ENCODE measurements at places on chromosomes 2 and 18. TPM values are rescaled to one million over a fixed set of nuclear protein-coding genes. Genes with fewer than 3 reads are reported as not detected.

DNA sequence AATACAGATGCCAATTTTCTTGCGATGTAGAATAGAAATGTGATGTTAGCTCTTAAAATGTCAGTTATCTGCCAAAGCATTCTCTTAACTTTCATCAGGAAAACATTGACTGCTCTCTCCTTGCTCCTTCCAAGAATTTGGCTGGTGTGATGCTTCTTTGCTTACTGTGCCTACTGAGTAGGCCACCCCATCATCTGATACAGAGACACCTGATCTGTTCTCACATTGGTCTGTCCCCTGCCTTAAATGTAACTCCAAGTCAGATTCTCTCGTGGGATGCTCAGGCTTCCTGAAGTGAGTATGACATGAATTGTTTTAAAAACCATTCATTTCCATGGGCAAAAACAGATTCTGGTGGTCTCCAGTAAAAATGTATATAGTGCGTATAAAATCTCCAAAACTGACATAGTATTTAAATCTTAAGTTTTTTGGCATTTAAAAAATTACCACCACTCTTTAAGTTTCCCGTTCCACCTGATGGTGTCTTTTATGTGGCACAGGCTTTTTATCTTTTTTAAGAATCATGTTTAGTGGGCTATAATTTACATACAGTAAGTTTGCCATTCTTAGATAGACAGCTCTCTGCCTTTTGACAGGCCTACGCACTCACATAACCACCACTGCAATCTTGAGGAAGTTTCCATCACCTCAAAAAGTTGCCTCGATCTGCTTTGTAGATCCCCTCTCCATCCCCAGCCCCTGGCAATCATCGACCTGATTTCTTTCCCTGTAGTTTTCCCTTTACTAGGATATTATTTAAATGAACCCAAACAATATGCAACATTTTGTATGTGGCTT lies 36.6 kb downstream of the UBE2F start:
- no peak for DNase-seq

DNA sequence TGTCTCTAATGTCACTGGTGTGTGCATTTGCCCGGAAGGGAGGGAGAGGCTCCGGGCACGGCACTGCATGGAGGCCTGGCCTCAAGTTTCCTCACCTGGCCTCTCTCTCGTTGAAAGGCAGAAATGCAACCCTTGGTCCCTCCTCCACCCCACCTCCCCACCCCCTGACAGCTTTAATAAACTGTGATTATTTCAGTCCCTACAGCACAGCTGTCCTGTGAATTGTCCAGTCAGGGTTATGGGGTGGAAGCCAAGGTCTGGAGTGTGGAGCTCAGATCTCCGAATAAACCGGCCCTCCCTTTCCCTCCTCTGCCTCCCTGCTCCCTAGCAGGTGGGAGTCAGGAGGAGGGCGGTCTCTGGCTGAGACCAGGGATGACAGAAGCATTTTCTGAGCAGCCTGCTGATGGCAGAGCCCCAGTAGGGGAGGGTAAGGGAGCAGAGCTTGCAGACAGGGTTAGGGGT lies 199.2 kb upstream of the SMAD2 start:
- no peak for DNase-seq

DNA sequence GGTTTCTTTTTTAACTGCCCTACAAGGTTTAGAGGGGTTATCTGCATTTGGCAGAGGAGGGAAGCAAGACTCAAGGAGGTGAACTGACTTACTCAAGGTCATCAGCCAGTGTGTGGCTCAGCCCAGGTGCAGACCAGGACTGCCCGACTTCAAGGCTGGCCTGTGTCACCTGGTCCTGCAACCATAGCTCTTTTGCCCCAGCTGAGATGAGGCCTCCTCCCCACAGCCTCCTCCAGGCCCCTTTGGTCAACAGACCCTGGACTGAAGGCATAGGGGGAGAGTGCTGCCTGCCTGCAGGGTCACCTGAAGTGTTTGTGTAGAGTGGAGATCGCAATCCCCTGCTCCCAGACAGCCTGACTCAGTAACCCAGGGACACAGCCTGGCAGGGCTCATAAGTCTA lies 168.5 kb upstream of the GLI2 start:
- DNase-seq, result no peak

- DNase-seq, result no peak
Measured at GRCh38 chr2:232287316-232287715, 91.2 kb upstream of the ALPP start.

DNA sequence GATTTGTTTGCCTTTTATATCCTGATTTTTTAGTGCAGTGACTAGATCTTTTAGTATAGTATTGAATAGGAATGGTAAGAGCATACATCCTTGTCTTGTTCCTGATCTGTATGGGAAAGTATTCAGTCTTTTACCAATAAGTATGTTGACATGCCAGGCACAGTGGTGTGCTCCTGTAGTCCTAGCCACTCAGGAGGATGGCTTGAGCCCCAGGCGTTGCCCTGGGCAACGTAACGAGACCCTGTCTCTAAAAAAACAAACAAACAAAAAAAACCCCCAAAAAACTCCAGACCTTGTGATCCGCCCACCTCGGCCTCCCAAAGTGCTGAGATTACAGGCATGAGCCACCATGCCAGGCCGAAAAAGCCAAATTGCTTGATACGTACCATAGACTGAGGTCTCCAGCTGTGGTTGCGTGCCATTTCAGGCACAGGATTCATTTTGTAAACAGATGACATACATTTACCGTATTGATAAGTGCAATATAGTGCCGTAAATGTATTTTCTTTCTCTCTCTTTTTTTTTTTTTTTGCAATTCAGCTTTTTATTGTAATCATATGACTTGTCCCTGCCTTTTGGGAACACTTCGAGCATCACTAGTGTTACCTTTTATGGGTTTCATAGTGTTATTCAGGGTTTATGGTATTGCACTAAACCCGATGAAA lies 18.5 kb downstream of the BIRC6 start:
- no peak for DNase-seq

DNA sequence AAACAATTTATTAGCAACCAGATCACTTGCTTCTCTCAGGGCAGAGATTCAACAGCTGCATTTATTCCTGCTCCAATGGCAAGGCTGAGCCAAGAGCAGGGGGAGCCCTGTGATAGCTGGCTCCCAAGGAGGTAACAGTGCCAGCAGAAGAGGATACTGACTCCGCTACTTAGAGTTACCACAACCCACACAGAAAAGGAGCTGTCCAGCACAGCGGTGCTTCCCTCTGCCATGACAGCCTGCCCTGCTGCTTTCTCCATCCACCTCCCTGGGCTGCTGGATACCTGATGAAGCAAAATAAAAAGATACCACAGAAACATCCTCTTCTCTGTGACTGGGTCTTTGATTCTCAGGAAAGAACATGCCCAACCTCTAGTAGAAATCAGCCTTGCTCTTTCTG lies 467.2 kb downstream of the LRRTM4 start:
- DNase-seq, result no peak

GRCh38 chr18:24271381-24272228 lies 126.0 kb downstream of the OSBPL1A start:
- peak; percentile 80 for DNase-seq

The NAGK gene
- total RNA-seq, result 38.9 TPM
